ENCODE measurements at places on chromosomes 5 and 9. TPM values are rescaled to one million over a fixed set of nuclear protein-coding genes. Genes with fewer than 3 reads are reported as not detected.

Gene ARL14EPL
- total RNA-seq, result not detected

Gene SPATA31A3
- not detected for total RNA-seq

DNA sequence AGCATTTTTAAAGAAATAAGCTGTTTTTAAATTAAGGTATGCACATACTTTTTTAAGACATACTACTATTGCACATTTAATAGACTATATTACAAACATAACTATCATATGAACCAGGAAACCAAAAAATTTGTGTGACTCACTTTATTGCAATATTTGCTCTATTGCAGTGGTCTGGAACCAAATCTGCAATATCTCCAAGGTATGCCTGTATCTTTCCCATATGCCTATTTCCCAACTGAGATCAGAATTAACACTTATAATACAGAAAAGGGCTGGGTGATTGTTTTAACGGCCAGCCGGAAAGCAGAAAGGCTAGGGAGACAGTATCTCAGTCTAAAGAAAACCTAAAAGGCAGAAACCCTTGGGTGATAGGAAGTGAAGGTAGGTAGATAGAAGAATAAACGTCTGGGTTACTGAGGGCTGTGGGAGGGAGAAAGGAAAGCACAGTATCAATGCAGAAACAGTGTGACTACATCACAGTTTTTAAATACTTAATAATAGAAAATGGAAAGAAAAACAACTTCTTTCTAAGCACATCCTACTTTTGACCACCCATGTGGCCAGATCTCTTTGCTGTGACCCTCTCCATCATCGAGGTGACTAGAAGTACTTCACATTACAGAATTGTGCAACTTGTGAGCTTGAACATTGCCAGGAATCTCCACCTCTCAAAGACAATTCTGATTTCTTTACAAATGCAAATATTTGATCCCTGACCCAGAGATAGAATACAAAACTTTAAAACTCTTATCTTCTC lies 126.4 kb downstream of the LPAR1 start:
- no peak for DNase-seq

- DNase-seq, result no peak
These were observed 13.7 kb downstream of the NUDT2 start for GRCh38 chr9:34343090-34343489.

DNA sequence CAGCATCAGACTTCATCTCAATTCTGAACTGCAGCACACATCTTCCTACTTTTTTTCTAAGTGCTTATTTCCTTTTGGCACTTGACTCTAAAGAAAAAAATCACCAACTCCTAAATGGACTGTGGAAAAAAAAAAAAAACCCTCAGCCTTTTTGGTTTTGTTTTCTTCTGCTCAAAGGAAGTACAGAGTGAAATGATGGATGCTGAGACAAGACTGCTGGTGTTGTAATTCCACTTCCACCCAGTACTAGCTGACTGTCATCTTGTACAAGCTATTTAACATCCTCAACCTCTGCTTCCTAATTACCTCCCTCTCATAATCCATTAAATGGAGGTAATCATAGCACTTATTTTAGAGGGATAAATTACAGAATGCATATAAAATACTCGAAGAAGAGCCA lies 171.5 kb upstream of the GNA14 start:
- no peak for DNase-seq

GRCh38 chr5:159850160-159850559 lies 66.1 kb upstream of the ADRA1B start:
- no peak for DNase-seq

GRCh38 chr5:65555287-65555686 lies 7.7 kb downstream of the CENPK start:
- no peak for DNase-seq

GRCh38 chr9:124708074-124708473 lies 63.0 kb downstream of the NR6A1 start:
- no peak for DNase-seq

Data from activated CD4-positive, alpha-beta T cell treated with anti-CD3 and anti-CD28 coated beads for 36 hours (primary cell).